ENCODE measurements at places on chromosomes 7 and 10.

- DNase-seq, result no peak
These were observed 225.4 kb upstream of the IMMP2L start for GRCh38 chr7:111787741-111788140.

- no peak for DNase-seq
These were observed 489.1 kb downstream of the SUGCT start for GRCh38 chr7:40623863-40624262.

DNA sequence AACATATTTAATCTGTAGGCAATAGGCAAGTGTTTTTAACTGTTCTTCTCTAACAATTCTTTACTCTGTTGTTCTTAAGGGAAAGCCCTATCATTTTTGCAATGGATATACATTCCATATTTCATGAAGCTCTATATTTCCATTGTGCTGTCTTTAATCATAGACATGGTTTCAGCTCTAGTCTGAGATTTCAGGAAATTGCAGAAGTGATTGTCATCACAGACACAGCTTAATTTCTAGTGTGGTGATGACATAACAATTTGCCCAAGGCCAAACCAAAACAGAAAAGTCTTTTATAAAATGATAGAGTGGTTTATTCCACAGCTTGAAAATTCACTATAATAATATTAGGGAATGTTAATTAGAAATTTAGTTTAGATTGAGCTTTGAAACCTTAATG, 494.1 kb upstream of the SEMA3A start:
- DNase-seq, result no peak

GRCh38 chr7:2014391-2015241, 218.1 kb downstream of the MAD1L1 start:
- no peak for DNase-seq

GRCh38 chr7:20276705-20277472, 53.8 kb upstream of the ITGB8 start:
- no peak for DNase-seq

- no peak for DNase-seq
These were observed 12.6 kb downstream of the CASP7 start for GRCh38 chr10:113692271-113692670.

DNA sequence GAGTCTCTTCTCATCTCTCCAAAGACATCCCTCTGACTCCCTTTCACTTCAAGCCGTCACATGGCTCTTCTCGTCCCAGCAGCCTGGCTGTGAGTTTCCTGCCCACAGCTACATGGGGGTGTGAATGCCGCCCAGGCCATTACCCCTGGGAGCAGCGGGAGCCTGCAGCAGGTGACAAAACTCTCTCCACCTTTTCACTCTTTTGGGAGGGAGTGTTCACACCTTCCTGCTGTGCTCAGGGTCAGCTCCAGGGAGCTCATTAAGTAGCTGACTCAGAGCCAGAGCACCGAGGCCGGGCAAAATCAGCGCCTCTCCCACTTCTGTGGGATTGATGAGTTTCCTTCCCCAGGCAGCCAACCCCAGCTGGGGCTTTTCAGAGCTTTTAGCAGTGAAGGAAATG, 271.3 kb downstream of the TYW1 start:
- DNase-seq, result no peak

- DNase-seq, result no peak
These were observed 23.1 kb upstream of the DDIT4 start for GRCh38 chr10:72250666-72251065.

DNA sequence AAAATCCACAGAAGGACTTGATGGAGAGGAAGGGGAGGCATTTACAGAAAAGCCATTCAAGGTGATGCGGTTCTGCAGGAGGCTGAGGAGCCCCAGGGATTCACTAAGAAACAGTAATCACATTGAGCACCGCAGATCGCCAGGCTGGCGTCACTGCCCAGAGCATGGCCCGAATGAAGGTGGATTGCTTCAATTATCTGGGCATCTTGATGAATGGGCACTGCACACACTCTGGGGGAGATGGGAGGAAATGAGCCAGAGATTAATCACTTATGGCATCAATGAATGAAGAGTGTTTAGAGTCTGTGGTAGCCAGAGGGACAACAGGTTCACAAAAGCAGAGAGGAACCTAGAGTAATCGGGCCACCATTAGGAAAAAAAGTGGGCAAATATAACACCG, 292.1 kb downstream of the ZEB1 start:
- DNase-seq, result no peak

DNA sequence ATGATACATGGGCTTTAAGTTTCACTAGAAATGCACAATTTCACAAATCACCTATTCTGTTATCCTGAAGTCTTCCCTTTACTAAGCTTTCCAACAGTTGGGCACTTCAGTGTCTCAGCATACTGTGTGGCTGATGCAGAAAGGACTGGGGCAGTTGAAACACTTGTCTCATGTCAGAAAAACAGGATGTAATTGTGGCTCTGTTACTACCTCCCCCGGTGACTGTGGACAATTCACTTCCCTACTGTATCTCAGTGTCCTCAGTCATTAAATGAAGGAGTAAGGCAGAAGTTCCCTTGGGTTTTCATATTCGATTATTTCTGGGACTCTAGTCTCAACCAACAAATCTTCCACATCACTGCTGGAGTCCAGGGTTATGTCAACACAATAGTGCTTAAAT, 17.9 kb downstream of the ANKRD22 start:
- no peak for DNase-seq

GRCh38 chr10:76902949-76903348, 734.7 kb downstream of the KCNMA1 start:
- no peak for DNase-seq

- DNase-seq, result no peak
These were observed 241.7 kb downstream of the TMEM26 start for GRCh38 chr10:61211468-61211867.

DNA sequence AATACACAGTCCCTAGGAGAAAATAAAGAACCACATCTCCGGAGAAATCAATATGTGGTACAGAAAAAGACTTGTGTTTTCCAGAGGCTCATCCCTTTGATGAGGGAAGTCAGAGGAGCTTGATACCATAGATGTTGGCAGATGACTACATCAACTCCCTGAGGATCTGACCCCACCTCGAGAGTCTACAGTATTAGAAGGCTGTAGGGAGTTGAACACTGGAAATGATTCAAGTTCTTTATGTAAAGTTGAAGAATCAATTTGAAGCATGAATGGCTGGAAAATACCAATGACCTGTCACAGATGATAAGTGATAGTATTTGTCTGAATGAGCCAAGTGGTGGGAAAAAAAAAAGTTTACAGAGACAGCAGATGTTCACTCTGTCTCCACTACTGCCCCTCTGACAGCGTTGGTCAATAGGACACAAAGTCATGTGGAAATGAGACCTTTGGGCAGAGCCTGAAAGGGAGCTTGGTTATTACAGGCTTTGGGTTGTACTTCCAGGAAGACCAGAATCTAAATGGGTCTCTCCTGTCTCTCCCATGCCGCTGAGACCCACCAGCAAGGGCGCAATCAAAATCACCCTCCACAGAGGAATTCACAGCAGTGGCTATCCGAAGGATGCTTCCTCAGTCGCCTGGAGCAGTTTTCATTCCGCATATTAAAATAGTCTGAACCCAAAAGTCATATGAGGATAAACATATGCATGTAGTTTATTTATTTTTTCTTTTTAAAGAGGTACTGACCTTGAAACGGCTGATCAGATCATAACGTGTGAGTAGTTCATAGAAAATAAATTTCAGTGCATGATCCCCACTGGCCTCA, 185.7 kb downstream of the PPP1R17 start:
- DNase-seq, result no peak

- no peak for DNase-seq
These were observed 127.1 kb downstream of the TAX1BP1 start for GRCh38 chr7:27866828-27867672.

- no peak for DNase-seq
These were observed 4.1 kb downstream of the SH3PXD2A start for GRCh38 chr10:103851261-103851660.

- no peak for DNase-seq
These were observed 936 bp upstream of the TCERG1L start for GRCh38 chr10:131312478-131312836.

- no peak for DNase-seq
These were observed 108.6 kb downstream of the SRI start for GRCh38 chr7:88111140-88111743.

DNA sequence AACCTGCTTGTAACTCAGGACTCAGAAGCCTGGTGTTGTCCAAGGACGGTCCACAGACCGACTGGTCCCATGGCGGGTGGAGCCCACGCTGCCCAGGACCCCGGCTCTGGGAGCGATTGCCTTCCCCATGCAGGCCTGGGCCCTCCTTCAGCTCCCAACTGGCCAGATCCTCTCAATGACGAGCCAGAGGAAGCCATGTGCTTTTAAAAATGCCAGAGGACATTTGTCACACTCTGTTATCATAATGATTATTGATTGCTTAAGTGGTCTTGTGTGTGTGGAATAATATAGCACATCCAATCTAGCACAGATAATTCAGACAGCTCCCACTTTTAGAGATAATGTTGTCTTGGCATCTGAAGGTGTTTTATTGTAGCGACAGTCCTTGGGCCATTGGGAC, 22.6 kb upstream of the OGDHL start:
- DNase-seq, result no peak

- no peak for DNase-seq
These were observed 73.7 kb downstream of the CTBP2 start for GRCh38 chr10:125086691-125087090.
